Progenitor cell of endocrine pancreas (in vitro differentiated cells): ENCODE measurements at places on chromosomes 16 and 17. TPM values are rescaled to one million over a fixed set of nuclear protein-coding genes. Genes with fewer than 3 reads are reported as not detected.

The RASL10B gene
- total RNA-seq = 13.7 and 13.9 TPM in 2 replicates

The BAIAP3 gene
- 17.5 and 18.2 TPM in 2 replicates for total RNA-seq

The CD300E gene
- total RNA-seq = not detected in 2 replicates

The WSCD1 gene
- total RNA-seq = 10.3 and 11.1 TPM in 2 replicates

The CCDC144A gene
- total RNA-seq = 0.89 and 1.2 TPM in 2 replicates

The PRM1 gene
- not detected in 2 replicates for total RNA-seq

- no peak for DNase-seq
Measured at GRCh38 chr16:28879261-28879840, 1.1 kb downstream of the ATP2A1 start.

GRCh38 chr16:23029733-23030420, 119.4 kb downstream of the USP31 start:
- DNase-seq = no peak

DNA sequence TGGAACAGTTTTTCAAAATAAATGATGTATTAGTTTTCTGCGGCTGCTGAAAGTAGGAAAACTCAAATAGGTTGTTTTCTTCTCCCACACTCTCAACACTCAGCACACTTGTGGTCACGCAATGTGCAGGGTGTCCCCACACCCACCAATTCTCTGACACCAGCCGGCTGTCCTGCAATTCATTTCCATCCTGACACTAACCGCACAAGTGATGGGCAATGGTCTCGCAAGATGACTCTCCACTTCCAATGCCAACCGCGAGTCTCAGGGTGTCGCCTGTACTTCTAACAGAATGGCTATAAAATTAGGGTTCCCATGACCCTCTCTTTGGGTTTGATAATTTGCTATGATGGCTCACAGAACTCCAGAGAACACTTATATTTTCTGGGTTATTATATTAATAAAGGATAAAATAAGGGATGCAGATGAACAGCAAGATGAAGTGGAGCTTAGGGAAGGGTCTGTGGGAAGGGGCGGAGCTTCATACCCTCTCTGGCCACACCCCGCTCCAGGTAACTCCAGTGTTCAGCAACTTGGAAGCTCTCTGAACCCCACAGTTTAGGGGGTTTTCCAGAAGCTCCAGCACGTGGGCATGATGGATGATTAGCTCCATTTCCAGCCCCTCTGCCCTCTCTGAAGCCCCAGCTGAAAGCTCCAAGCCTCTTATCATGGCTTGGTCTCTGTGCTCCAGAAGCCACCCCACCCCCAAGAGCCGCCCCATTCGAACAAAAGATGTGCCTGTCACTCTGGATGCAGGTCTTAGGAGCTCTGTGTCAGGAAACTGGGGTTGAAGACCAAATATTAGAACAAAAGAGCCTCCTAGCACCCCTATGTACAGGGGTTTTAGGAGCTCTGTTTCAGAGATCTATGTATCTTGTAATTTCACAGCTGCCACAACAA, 19.8 kb downstream of the TAF1C start:
- no peak for DNase-seq

- no peak for DNase-seq
Measured at GRCh38 chr16:67872131-67872630, 671 bp upstream of the EDC4 start.

DNA sequence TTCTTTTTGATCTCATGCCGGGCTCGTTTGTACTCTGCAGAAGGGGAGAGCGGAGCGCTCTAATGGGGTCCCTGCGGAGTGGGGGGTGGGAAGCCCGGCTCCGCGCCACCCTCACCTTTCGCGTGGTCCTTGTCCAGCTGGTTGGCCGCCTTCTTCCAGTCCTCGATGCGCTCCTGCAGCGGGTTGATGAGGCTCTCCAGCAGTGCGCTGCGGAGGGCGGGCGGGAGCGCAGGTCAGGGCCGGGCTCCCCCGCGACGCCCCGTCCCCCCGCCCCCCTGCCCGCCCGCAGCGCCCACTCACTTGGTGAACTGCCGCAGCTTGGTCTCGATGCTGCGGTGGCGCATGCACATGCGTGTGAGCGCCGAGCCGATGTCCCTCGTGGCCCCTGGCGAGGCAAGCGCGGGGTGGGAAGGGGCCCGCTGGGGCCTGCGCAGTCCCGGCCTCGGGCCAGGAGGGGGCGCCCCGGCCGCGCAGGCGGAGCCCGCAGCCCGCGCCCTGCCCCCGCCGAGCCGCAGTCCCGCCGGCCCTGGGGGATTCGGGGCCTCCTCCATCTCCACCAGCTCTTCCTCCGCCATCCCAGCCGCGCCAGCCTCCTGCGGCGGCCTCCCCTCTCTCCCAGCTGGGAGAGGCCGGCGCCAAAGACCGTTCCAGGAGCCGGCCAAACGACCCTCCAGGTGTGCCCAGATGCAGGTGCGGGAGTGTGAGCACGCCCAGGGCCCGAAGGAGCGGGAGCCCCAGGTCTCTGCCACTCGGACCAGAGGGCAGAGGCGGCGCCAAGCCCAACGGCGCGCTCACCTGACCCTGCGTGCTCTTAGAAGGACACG, 6.0 kb downstream of the MTSS2 start:
- DNase-seq = no peak

DNA sequence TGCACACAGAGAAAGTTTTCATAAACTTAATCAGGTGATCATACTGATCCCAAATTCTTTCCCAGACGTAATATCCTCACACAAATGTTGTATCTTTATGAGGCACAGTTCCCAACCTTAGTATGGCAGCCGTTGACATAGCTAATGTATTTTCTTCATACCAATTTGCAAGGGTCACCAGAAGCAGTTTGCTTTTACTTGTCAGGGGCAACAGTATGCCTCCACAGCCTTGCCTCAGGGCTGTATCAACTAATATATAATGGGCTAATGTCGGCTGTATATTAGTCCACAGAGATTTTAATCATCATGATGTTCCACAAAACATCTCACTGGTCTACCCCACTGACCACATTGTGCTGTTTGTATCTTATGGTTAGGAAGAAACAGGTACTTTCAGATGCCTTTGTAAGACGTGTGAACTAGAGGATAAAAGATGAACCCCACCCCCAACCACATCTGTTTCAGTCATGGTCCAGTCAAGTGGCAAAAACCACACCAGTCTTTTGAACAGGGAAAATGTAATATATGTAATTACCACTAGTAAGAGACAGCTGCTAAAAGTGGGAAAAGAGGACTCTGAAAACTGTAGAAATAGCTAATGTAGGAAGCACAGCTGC, 55.2 kb downstream of the GAN start:
- DNase-seq = no peak

GRCh38 chr17:28904800-28905199, 1.9 kb upstream of the DHRS13 start:
- DNase-seq = no peak

DNA sequence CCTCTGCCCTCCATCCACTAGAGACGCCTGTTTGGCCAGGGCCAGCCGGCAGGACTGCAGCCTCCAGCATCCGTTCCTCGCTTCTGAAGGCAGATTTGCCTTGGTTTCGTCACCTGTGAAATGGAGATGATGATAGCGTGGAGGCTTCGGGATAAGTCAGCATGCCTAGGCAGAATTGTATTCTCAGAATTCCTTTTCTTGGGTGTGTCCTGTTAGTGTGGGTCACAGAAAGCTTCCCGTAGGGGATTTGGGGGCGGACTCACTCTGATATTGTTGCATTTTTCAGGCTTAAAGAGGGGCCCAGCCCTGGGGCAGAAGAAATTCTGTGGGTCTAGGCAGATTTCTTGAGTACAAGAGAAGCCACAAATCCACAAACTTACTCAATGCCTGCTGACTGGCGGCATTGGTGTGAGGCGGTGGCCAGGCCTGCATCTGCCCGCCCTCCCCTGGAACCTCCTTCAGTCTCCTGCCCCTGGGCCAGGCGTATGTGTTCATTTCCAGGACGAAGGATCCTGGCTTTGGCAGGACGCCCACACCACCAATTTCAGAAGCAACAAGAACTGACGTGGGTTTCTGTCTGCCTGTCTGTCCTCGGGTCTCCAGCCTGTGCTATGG, 17.6 kb downstream of the CCDC42 start:
- no peak for DNase-seq

DNA sequence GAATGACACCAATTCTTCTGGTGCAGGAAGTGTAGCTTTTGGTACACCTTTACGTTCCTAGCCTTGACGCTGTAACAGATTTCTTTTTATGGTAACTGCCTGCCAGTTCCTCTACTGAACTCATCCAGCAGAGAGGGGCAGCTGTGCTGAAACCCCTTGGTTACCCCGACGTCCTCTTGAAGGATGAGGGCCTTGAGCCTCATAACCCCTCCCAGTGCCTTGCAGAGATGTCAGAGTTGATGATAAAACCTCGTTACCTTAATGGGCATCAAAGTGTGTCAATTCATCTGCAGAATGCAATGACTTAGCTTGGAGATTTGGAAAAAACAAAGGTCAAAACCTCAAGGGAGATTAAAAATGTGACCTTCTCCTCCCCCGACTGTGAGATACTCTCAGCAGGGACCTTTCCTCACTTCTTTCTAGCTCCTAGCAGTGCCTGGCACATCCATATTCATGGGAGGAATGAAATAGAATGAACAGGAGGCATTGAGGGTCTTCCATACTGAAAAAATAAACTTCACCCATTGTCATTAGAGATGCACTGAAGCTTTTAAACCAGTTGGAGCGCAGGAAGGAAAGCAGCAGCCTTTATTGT, 69.2 kb downstream of the SDR42E1 start:
- no peak for DNase-seq

DNA sequence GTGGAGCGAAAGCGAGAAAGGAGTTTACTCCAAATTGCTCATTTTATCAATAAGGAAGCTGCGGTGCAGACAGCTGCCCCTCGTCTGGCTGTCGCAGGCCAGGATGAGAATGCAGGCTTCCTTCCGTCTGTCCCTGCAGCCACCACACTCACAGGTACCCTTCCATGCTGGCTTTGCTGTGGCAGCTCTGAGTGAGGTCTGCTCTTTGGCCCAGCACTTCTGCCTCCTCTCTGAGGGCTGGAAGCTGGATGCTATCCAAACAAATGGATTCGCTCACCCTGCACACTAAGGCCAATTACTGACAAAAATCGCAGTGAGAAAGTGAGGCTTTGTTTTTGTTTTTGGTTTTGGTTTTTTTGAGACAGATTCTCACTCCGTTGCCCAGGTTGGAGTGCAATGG, 7.0 kb downstream of the ARMC7 start:
- no peak for DNase-seq

DNA sequence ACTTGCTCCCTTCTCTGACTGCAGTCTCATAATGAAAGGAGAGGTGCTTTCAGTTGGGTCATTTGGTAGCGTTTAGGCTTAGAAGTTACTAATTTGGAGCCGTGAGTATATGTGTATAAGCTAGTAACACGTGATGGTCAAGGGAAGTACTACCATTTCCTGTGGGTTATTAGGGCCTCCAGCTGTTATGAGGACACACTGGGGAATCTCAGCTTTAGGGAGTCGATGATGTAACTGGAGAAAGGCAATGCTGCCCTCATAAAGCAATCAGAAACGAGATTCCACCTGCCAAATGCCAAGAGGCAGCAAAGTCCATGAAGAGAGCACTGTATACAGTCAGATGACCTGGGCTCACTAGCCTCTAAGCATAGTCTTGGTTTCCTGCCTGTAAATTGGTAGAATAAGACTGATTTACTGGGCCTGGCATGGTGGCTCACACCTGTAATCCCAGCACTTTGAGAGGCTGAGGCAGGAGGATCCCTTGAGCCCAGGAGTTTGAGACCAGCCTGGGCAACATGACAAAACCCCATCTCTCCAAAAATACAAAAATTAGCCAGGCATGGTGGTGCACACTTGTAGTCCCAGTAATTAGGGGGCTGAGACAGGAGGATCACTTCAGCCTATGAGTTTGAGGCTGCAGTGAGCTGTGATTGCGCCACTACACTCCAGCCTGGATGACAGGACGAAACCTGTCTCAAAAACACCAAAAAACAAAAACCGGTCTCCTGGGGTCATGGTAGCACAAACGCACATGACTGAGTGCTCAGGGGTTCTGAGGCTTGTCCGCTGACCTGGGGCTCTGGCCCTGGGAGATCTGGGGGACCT, 53.0 kb downstream of the SF3B3 start:
- no peak for DNase-seq

DNA sequence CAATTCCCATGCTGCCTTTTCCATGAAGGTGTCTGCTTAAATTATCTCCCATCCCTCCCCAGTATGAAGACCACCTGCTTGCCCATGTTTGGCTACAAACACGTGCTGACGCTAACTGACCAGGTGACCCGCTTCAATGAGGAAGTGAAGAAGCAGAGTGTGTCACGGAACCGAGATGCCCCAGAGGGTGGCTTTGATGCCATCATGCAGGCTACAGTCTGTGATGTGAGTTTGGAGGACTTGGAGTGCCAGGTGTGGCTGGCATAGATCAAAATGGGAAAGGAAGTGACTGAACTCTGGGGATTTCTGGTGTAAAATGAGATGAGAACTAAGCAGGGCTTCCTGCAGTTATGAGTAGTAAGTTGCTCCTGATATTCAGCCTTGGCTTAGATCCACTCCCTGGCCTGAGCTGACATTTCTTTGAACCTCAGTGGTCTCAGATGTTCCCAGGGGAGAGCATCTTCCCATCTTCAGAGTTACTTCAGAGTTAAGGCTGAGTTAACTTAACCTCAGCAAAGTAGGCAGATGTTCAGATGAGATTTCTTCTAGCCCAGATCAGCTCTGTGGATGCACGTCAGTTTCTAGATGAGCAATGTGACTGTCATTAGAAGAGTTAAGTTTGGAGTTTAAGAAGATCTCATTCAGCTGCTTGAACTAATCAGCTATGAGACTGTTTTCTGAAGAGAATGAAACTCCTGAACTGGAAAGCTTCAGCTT, 32.7 kb downstream of the ITGB3 start:
- no peak for DNase-seq

- no peak for DNase-seq
Measured at GRCh38 chr16:3655396-3656159, 1.1 kb downstream of the DNASE1 start.

DNA sequence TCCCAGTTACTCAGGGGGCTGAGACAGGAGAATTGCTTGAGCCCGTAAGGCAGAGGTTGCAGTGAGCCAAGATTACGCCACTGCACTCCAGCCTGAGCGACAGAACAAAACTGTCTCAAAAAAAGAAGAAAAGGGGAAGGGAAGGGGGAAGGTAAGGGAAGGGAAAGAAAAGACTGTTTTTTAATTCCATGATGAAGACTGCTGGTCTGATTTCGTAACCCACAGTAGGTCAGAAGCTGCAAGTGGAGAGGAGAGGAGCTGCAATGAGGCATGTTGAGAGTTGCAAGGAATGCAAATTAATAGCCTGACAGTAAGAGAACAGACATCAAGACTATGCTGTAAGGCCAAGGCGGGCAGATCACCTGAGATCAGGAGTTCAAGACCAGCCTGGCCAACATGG, 33.3 kb downstream of the HELZ start:
- no peak for DNase-seq

DNA sequence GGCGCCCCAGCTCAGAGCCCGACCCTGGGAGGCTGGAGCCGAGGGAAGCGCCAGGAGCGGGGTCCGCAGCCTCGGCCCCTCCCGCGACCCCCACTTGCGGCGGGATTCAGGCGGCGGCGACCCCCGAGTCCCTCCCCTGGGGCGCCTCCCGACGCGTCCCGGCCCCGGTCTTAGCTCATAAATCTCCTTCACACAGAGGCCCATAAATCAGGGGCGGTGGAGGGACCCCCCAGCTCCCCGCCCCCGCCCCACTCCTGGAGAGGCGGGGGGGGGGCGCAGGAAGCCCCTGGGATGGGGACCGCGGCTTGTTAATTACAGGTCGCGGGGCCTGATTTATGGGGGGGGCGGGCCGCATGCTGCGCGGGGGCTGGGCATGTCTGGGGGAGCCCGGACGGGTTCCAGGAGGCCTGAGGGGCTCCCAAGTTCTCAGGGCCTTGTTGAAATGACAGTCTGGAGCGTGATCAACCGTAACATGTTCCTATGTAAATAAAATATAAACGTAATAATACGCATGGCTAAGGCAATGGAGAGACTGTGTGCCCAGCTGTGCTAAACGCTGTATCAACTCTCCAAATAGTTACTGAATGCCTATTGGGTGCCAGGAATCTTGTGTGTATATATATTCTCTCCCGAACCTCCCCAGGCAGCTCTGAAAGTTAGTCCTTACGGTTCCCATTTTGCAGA, 10.0 kb upstream of the BHLHA9 start:
- no peak for DNase-seq
